AG04449 (cell line): ENCODE measurements at places on chromosomes 2 and 18.
A peak's percentile ranks its signal among the peaks of the same experiment; 100 is the strongest.

DNA sequence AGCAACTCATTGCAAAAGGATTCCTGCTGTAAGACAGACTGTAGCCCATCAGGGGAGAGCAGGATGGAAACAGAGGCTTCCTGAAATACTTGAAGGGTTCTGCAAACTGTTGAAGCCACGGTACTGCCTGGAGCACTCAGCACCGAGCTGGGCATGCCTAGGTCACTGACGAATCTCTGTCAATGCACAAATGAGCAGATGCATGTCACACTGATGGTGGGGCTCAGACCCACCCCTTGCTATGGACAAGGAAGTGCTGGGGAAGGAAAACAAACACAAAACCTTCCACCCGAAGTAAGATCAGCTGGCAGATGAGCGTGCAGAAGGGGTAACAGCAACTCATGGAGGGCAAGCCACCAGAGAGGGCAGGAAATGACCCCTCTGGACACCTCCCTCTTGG, 136.7 kb downstream of the BCL2 start:
- DNase-seq = no peak

DNA sequence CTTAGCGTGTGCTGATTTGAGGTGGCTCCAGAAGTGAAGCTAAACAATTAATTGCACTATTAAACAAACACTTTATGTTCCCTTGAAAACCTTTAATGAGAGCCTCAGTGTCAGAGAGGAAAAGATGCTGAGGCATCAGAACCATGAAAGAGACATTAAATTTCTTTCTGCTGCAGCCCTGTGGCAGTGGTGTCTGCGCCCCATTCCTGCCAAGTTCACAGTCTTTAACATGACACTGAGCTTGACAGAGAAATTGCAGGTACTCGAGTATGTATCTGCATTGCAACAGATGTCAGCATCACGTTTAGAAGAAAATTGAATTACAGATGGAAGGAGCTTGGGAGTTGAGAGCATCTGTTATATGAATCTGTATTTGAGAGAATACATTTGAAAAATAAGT, 111.3 kb upstream of the CREB1 start:
- DNase-seq = no peak

- DNase-seq = no peak
Observed at GRCh38 chr2:43513216-43513615, 82.6 kb downstream of the THADA start.

GRCh38 chr2:222410534-222410933, 13.8 kb upstream of the SGPP2 start:
- no peak for DNase-seq

- no peak for DNase-seq
Observed at GRCh38 chr2:157244691-157245090, 12.8 kb upstream of the GALNT5 start.

DNA sequence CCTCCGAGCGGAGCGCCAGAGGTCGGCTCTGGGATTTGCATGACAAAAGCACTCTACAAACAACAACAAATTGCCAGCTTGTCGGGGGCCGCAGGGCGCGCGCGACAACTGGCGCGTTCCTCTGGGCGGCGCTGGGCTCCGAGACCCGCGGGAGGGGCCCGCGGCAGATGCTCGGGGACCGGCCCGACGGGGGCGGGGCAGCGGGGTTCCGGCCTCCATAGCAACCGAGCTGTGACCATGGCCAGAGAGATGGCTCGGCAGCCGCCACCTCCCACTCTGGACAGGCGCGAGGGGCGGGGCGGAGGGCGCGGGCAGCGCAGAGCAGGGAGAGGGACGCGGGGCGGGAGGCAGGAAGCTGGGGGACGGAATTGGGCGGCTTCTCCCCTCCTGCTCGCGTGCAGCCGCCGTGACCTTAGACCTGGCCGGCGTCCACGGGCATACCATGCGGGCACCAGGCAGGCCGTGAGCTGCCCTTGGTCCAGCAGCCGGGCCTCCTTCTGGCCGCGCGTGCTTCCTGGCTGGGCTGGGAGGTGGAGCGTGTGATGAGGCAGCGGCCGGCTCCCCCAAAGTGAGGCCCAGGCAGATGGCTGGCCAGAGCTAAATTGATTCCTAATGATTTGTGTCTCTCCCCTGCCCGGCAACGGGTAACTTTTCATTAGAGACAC, 171.5 kb downstream of the CELF4 start:
- peak; percentile 10 for DNase-seq

DNA sequence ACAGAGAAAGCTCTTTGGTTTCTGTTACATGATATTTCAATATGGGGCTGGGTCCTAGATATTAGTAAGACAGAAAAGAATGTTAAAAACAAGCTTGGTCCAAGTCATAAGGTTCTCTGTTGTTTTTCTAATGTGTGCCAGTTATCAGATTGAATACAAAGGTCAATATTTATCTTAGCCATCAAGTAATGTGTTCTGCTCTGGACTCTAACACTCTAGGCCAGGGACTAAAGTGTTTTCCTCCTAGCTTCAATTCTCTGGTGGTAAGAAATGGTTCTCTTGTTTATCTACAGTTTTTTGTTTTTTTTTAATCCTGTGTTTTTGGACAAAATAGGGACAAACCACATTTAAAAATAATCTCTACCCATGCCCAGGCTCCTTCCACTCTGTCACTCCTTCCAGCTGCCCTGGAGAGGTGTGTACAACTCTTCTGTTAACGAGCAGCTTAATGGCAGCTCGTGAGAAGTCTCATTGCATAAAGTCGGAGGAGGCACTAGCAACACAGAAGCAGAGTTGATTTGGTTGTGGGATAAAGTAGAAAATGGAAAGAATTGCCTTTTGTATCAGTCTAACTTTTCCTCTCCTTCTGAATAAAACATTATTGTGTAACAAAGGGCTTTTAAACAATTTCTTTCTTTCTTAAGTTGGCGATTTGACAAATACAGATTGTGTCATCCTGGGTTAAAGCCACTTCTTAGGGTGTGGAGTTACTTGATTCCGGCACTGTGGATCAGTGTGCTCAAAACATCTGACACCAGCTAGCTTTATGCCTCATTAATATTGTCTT, 8.0 kb upstream of the SESTD1 start:
- no peak for DNase-seq

DNA sequence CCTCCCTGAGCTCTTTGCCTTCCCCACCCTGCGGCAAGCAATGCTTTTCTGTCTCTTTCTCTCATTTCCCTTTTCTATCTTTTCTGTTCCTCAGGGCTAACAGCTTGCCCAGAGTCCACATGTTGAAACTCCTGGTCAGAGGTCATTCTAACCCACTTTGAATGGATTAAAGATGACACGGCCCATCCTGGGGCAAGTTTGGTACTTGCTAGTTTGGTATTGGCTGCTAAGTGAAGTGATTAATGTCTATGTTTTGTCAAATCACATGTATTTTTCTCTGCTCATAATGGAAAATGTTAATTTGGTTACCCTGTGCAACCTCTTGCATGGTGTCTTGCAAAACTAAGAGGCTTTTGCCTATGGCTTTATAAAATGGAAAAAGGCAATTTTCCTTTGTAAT, 960.2 kb downstream of the CNTNAP5 start:
- no peak for DNase-seq

DNA sequence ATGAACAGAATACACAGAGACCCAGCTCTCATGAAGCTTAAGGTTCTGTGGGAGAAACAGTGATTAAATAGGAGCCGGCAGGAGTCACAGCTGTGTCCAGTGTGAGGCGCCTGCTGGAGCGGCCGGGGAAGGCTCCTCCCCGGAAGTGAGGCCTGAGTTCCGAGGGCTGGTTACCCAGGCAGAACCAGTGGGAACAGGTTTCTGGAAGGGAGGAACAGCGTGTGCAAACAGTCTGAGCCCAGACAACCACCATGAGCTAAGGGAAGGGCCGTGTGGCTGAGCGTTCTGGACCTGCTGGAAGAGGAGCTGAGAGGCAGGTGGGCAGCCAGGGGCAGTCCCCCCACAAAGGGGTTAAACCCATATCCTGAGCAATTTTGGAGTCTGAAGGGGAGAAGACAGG, 26.0 kb upstream of the NPAS2 start:
- DNase-seq = no peak

- no peak for DNase-seq
Observed at GRCh38 chr18:78239090-78239457, 740.5 kb upstream of the SALL3 start.

- DNase-seq = no peak
Observed at GRCh38 chr2:101518578-101519492, 43.9 kb upstream of the RFX8 start.

GRCh38 chr18:64203295-64203694, 54.4 kb upstream of the LINC00305 start:
- DNase-seq = no peak

GRCh38 chr2:199977984-199978415, 22.6 kb downstream of the MAIP1 start:
- DNase-seq = peak; percentile 45

GRCh38 chr2:173192071-173192470, 116.4 kb downstream of the MAP3K20 start:
- DNase-seq = no peak

DNA sequence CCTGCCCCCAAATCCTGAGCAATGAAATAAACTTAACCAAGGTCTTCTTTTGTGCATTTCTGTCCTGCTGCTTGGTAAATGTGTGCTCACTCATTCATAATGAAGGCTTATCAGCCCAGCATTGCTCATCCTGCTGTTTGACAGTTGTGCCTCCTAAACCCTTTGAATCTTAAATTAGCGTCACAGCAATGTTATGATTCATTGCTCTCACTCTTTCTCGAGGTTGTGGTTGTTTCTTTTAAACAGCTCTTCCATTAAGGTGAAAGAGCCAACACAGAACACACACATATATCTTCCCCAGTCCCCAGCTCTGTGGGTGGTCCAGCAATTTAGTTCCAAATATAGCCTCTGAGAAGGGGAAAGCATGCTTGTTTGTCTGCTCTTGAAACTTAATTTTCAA, 84.0 kb downstream of the EVA1A start:
- DNase-seq = no peak

GRCh38 chr2:151878655-151879563, 50.7 kb upstream of the ARL5A start:
- no peak for DNase-seq

DNA sequence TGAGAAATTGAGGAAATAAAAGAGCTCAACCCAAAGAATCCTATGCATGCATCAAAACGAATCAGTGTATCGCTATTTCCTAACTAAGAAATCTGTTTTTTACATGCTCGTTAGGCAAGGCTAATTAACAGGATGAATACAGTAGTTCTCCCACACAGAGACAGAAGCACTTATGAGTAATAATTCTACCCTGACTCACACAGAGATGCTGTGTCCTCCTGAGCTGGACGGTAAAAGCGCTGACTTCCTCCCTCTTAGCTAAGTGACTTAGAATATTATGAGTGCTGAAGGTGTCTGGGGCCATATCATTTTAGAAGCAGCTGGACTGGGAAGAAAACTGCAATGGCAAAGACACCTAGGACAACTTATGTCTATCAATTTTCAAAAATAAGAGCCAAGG, 18.5 kb downstream of the PLEKHM3 start:
- DNase-seq = no peak

GRCh38 chr18:14975431-14975830, 227.5 kb downstream of the ANKRD30B start:
- no peak for DNase-seq

DNA sequence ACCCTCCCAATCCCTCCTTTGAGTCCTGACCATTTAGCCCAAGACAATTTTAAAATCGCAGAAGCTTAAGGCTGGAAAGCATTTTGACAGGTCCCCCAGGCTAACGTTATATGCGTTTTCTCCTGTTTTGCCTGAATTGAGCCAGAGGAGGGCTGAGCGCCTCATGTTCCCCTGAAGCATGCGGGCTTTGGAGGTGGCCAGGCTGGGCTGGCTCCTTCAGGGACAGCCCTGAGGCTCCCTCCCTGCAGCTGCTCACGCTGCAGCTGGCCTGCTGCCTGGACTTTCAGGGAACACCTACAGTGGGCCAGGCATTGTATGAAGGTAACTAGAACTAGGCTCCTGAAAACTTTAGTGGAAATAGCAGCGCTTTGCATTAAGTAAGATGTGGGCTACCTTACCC, 179.2 kb downstream of the ACKR3 start:
- DNase-seq = no peak

DNA sequence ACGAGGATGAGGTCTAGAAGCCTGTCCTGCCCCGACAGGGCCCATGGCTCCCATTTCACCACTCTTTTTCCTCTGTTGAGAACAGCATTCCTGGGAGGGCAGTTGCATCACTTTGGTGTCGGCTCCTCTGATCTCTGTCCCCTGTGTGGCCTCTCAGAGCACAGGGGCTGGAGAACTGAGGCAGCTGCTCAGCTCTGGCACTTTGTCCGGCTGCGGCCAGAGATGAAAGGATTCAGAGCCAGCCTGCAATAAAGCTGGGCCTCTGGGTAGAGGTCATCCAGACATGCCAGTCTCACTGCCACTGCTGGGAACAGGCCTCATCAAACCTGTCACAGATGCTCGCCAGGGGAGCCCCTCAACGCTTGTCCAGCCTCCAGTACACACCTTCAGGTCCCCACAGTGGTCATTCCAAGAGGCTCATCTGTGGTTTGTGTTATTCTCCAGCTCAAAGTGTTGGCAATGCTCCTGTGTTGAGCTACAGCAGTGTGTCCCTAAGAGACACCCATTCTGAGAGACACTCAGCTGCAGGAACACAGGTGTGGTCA, 13.1 kb upstream of the ROCK2 start:
- DNase-seq = no peak
